ENCODE measurements at places on chromosomes 2 and 18. TPM values are rescaled to one million over a fixed set of nuclear protein-coding genes. Genes with fewer than 3 reads are reported as not detected.

Gene MALL
- 26.2 TPM for total RNA-seq

Gene SLC25A12
- total RNA-seq, result 24.8 TPM

Gene EPHA4
- total RNA-seq, result 38.0 TPM

Gene EVX2
- not detected for total RNA-seq

Gene CCDC85A
- total RNA-seq, result 2.1 TPM

Gene TFPI
- total RNA-seq, result 266 TPM

Gene DNAH7
- 15.7 TPM for total RNA-seq

GRCh38 chr2:25201265-25201664 lies 32.9 kb upstream of the POMC start:
- H3K4me1 ChIP-seq, result no peaks in the 10 kb centered on the region
- H3K27me3 ChIP-seq, result no peaks in the 10 kb centered on the region
- H3K36me3 ChIP-seq, result no peaks in the 10 kb centered on the region
- no peak for DNase-seq

DNA sequence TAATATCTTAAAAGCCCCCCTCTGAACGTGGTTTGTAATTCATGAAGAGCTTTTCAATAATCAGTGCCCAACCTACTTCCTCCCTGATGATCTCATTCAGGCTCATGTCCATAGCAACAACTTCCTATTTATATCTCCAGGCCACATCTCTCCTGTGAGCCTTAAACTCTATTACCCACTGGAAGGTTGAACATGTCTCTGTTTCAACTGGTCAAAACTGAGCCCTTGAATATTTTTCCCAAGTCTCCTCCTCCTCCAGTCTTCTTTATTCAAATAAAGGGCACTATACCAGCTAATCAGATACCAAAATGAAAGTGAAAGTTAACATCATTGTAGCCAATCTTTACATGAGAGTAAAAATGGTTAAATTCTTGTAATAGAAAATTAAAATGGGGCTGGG lies 63.7 kb upstream of the ITGA4 start:
- no peak overlapping the region for H3K27ac ChIP-seq
- no peaks in the 10 kb centered on the region for H3K4me1 ChIP-seq
- H3K36me3 ChIP-seq, result no peaks in the 10 kb centered on the region
- H3K4me3 ChIP-seq, result no peak overlapping the region

- no peaks in the 10 kb centered on the region for H3K27me3 ChIP-seq
- no peak for DNase-seq
- no peaks in the 10 kb centered on the region for H3K36me3 ChIP-seq
- H3K4me3 ChIP-seq, result no peak overlapping the region
- peaks cover 32% of the 10 kb centered on the region for H3K4me1 ChIP-seq
These were observed 77.4 kb downstream of the EML4 start for GRCh38 chr2:42246562-42246961.

DNA sequence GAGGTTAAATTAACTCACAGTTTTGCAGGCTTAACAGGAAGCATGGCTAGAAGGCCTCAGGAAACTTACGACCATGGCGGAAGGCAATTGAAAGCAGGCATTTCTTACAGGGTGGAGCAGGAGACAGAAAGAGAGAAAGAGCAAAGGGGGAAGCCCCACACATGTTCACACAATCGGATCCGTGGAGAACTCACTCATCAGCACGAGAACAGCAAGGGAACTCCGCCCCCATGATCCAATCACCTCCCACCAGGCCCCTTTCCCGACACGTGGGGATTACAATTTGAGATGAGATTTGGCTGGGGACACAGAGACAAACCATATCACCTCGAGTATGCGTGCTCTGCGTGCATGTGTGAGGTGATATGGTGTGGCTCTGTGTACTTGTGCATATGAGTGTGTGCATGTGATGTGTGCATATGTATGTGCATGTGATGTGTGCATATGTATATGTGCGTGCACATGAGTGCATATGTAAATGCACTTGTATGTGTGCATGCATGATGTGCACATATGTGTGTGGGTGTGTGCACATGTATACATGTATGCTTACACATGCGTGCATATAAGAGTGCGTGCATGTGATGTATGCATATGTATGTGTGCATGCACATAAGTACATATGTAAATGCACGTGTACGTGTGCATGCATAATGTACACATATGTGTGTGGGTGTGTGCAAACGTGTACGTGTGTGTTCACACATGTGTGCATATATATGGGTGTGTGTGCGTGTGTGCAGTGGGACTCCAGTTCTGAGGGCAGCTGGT lies 108.7 kb upstream of the HDAC4 start:
- no peak overlapping the region for H3K27ac ChIP-seq
- H3K27me3 ChIP-seq, result no peaks in the 10 kb centered on the region
- H3K4me1 ChIP-seq, result no peaks in the 10 kb centered on the region
- DNase-seq, result no peak
- no peak overlapping the region for H3K4me3 ChIP-seq

- no peaks in the 10 kb centered on the region for H3K4me1 ChIP-seq
- H3K4me3 ChIP-seq, result no peak overlapping the region
- no peaks in the 10 kb centered on the region for H3K27me3 ChIP-seq
- H3K27ac ChIP-seq, result no peak overlapping the region
- DNase-seq, result no peak
- H3K36me3 ChIP-seq, result no peaks in the 10 kb centered on the region
These were observed 495.8 kb downstream of the METTL4 start for GRCh38 chr18:2075499-2075898.

- H3K4me1 ChIP-seq, result no peaks in the 10 kb centered on the region
- peaks cover 6% of the 10 kb centered on the region for H3K36me3 ChIP-seq
- H3K27me3 ChIP-seq, result no peaks in the 10 kb centered on the region
- no peak overlapping the region for H3K27ac ChIP-seq
These were observed 28.3 kb upstream of the TOGARAM2 start for GRCh38 chr2:28952836-28953211.

- H3K4me1 ChIP-seq, result peaks cover 7% of the 10 kb centered on the region
- no peak overlapping the region for H3K27ac ChIP-seq
- no peaks in the 10 kb centered on the region for H3K27me3 ChIP-seq
- DNase-seq, result no peak
- H3K4me3 ChIP-seq, result no peak overlapping the region
- no peaks in the 10 kb centered on the region for H3K36me3 ChIP-seq
These were observed 99.7 kb upstream of the SMAD7 start for GRCh38 chr18:49050452-49050851.

- peaks cover 17% of the 10 kb centered on the region for H3K36me3 ChIP-seq
- no peak for DNase-seq
- no peaks in the 10 kb centered on the region for H3K27me3 ChIP-seq
- no peaks in the 10 kb centered on the region for H3K4me1 ChIP-seq
- no peak overlapping the region for H3K4me3 ChIP-seq
- H3K27ac ChIP-seq, result no peak overlapping the region
These were observed 59.9 kb upstream of the TMEM87B start for GRCh38 chr2:111995148-111995547.

DNA sequence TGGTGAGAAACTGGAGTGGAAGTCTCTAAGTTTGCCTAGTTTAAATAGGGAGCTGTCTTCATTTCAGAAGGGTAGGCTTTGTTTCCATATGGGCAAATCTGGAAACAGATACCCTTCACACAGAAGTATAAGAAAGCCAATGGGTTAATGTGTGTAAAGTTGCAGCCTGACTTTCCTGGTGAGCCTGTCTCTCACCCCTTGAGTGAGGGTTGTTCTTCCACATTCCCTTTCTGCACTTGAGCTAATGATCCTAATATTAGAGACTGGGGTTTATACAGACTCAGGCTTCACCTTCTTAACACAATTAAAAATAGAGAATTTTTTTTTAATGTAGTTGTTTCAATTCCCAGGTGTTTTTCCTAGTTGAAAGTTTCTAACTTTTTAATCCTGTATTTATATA lies 108.6 kb upstream of the EML6 start:
- peaks cover 25% of the 10 kb centered on the region for H3K36me3 ChIP-seq
- no peaks in the 10 kb centered on the region for H3K27me3 ChIP-seq
- H3K4me3 ChIP-seq, result no peak overlapping the region
- H3K27ac ChIP-seq, result no peak overlapping the region

DNA sequence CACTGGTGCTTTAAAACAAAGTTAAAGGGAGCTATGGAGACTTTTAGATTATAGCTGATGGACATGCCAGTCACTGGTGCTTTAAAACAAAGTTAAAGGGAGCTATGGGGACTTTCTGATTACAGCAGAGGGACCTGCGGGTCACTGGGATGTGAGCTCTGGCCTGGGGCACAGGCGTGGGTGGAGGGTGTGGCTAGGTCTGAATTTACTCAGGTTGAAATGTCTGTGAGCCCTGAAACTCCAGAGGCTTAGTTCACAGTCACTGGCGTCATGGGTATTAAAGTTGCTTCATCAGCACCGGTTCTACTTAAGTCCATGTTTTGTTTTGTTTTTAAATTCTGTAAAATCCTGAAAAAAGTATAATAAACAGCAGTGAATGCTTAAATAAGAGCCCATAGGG lies 49.0 kb upstream of the TMEM18 start:
- H3K27ac ChIP-seq, result no peak overlapping the region
- H3K4me3 ChIP-seq, result no peak overlapping the region
- no peaks in the 10 kb centered on the region for H3K4me1 ChIP-seq
- DNase-seq, result no peak
- H3K36me3 ChIP-seq, result no peaks in the 10 kb centered on the region

DNA sequence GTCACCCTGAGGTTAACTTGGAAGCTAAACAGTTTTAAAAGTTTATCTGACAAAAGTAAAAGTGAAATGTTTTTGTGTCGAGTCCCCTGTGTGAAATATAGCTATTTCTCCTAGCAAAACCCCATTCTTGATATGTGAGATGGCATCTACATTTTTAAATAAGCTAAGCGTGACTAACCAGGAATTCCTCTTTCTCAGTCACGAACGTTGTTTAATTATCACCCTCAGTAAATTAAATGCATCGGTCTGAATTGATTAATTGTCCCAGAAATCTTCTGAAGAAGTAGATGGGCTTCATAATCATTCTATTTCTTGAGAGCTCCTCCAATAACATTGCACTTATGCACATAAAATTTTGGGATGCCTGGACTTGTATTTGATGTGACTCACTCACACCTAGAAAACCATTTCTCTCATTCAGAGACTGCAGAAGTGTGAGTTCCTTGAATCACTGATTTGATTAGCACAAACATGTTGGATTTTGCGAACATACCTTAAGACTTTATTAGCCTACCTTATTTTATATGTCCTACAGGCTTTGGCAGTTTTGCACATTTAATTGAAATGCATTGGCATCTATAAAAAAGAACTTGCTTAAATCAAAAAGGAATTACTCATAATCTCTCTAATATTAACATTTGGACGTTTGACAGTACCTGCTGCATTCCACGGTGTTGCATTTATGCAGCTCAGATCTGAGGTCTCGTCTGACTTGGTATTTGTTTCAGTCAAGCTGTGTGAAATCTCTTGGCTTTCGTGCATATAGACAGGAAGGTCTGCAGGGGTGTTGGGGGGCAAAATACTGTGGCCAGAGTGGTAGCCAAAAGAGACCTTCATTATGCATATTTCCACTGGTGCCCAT lies 475.2 kb downstream of the EPHA4 start:
- H3K4me1 ChIP-seq, result peaks cover 2% of the 10 kb centered on the region
- no peaks in the 10 kb centered on the region for H3K36me3 ChIP-seq
- H3K4me3 ChIP-seq, result no peak overlapping the region

- H3K27ac ChIP-seq, result no peak overlapping the region
- peak overlapping the region; percentile 6 for H3K4me3 ChIP-seq
- no peak for DNase-seq
- no peaks in the 10 kb centered on the region for H3K4me1 ChIP-seq
- H3K27me3 ChIP-seq, result no peaks in the 10 kb centered on the region
These were observed 66.2 kb downstream of the SP3 start for GRCh38 chr2:173898996-173899395.

- no peaks in the 10 kb centered on the region for H3K27me3 ChIP-seq
- no peak overlapping the region for H3K27ac ChIP-seq
- no peaks in the 10 kb centered on the region for H3K36me3 ChIP-seq
- DNase-seq, result no peak
- no peak overlapping the region for H3K4me3 ChIP-seq
- no peaks in the 10 kb centered on the region for H3K4me1 ChIP-seq
These were observed 19.3 kb downstream of the STK25 start for GRCh38 chr2:241489088-241489487.

- no peak for DNase-seq
- no peaks in the 10 kb centered on the region for H3K4me1 ChIP-seq
- H3K4me3 ChIP-seq, result no peak overlapping the region
- no peak overlapping the region for H3K27ac ChIP-seq
- H3K36me3 ChIP-seq, result no peaks in the 10 kb centered on the region
These were observed 103.7 kb downstream of the CCDC85A start for GRCh38 chr2:56287508-56287907.

DNA sequence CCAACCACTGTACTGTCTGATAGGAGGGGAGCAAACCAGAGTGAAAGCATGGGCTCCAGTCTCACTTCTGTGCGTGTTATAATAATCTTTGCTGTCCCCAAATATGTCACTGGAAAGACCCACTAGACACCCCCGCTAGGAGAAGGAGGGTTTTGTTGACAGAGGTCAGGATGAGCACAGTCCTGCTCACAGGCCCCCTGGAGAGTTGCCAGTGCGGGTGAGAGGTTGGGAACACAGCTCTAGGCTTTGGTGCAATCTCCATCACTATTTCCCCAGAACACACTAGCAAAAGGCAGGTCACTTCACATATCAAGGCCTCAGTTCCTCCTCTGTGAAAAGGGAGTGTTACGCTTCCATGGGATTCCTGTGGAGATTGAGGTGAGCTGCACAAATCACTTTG lies 9.7 kb downstream of the XDH start:
- H3K27ac ChIP-seq, result no peak overlapping the region
- DNase-seq, result no peak
- no peaks in the 10 kb centered on the region for H3K4me1 ChIP-seq
- no peak overlapping the region for H3K4me3 ChIP-seq
- H3K36me3 ChIP-seq, result no peaks in the 10 kb centered on the region
- no peaks in the 10 kb centered on the region for H3K27me3 ChIP-seq

DNA sequence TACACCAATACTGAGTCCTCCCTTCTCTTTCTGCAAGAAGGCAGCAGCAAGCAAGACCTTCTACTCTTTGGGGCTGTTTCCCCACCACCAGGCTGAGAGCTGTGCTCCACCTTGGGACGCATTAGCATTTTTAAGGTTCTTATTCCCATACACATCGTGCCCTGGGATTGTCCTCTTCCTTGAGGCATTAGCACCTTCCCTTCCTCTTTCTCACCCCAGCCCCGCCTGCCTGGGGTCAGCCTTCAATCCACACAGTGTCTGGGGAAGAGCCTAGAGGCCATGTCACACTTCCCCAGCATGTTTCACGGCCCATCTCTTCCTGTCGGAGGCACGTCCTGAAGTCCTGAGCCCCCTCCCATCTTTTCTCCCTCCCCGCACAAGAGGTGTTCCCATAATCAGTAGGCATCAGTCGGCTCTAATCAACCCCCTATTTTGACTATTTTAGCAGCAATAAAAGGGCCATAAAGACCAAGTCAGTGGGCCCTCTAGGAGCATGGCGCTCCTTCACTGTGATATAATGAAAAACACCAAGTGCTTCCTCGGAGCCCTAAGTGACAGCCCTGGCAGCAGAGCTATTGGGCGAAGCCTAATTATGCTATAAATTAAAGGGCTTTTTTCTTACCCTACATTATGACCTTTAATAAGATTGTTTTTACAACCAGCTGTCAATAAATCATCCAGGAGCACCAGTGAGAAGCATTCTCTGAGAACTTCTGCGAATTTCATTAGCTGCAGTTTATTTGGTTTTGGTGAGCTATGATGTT lies 55.0 kb upstream of the PKDCC start:
- DNase-seq, result no peak
- H3K4me3 ChIP-seq, result no peak overlapping the region
- peaks cover 14% of the 10 kb centered on the region for H3K4me1 ChIP-seq

Measured in kidney (tissue), 22 donors.